ENCODE measurements at places on chromosomes 6 and 20. TPM values are rescaled to one million over a fixed set of nuclear protein-coding genes. Genes with fewer than 3 reads are reported as not detected.

DNA sequence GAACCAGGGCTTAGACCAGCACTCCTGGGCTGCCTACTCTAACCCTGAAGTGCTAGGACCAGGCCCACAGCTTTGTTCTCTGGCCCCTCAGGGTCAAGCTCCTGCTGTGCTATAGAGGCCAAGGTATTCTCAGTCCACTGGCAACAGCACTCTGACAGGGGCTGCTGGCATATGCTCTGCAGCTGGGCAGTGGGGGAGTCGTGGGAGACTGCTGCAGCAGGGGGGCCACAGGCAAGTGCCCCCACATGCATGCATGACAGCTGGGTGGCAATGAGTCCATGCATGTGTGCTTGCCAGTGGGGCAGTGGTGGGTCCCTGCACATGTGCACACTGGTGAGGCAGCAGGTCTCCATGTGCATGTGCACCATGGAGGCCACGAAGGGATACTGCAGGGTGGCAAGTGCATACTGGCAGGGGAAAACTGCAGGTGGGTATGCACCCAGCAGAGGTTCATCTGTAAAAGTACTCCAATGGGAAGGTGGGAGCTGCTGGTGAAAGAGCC lies 364.9 kb upstream of the IRAK1BP1 start:
- no peak for DNase-seq

- DNase-seq, result no peak
Observed at GRCh38 chr6:131762984-131763383, 44.8 kb upstream of the ENPP1 start.

DNA sequence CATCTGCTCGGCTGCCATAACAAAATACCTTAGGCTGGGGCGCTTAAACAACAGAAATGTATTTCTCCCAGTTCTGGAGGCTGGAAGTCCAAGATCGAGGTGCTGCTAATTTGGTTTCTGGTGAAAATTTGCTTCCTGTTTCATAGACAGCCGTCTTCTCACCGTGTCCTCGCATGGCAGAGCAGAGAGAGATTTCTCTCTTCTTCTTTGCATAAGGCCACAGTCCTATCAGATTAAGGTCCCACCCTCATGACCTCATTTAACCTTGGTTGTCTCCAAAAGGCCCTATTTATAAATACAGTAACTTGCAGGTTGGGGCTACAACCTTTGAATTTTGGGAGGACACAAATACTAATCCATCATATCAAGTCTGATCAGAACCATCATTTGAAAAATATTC lies 544.3 kb downstream of the KIF16B start:
- no peak for DNase-seq

PXT1 gene
- total RNA-seq, result not detected

- DNase-seq, result peak; percentile 81
Observed at GRCh38 chr6:43608310-43608763, 20.7 kb downstream of the GTPBP2 start.

MAP3K5 gene
- total RNA-seq, result 4.0 TPM

GRCh38 chr6:125913864-125914351 lies 42.7 kb upstream of the HINT3 start:
- DNase-seq, result no peak

DNA sequence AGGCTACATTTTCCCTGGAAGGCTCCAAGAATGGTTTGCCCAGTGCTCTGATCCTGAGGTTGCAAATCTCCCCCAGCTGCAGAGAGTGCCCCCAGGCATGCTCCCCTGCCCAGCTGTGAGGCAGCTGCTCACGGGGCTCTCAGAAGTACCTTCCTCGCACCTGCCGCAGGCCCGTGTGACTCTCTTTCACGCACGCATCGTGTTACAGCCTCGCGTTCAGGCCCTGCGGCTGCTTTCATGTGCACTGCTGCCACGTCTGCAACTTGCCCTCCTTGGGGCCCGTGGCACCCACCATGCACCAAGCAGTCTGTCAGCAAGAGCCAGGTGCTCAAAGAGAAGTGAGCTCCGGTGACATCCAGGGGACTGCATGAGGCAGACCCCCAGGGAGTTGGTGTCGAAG lies 28.6 kb upstream of the SPO11 start:
- DNase-seq, result no peak

GHRH gene
- total RNA-seq, result 17.2 TPM

ARMC2 gene
- total RNA-seq, result 16.2 TPM

- no peak for DNase-seq
Observed at GRCh38 chr6:50843842-50844241, 25.2 kb downstream of the TFAP2B start.

FAM217A gene
- not detected for total RNA-seq

HLA-G gene
- 0.18 TPM for total RNA-seq

DNA sequence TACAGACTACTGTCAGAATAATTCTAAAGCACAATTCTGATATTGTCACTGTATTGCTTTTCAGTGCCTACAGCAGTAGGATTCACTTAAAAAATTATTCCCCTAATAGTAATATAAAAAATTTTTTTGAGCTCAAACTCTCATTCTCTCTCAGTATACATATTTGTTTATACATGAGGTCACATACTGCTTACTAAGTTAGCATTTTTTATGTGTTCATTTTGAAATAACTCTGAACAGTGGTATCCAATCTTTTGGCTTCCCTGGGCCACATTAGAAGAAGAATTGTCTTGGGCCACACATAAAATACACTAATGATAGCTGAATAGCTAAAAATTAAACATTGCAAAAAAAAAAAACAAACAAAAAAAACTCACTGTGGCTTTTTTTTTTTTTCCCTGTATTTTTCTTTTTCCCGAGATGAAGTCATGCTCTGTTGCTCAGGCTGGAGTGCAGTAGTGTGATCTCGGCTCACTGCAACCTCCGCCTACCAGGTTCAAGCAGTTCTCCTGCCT lies 38.6 kb downstream of the ASXL1 start:
- DNase-seq, result no peak

GRCh38 chr6:127453845-127454619 lies 5.2 kb downstream of the KIAA0408 start:
- no peak for DNase-seq

GRCh38 chr6:150813319-150813992 lies 52.0 kb upstream of the MTHFD1L start:
- no peak for DNase-seq

ABHD16B gene
- total RNA-seq, result not detected

HFE gene
- 13.2 TPM for total RNA-seq

DNA sequence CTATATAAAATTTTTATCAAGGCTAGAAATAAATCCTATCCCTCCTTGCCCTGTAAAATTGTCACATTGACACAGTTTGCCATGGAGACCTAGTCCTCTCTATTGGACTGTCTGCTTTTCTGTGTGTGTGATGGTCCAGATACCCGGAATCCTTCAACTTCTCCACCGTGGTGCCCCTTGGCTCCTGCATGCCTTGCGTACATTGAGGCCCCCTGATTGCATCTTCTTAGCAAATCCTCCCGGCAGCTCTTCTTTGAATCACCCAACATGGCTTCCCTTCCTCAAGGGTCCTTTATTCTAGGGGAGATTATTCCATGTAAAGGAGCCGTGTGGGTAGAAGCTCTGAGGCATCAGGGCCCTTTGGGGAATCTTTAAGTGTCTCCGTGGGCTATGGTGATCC lies 219.5 kb downstream of the CDC5L start:
- DNase-seq, result no peak

GPRC6A gene
- total RNA-seq, result not detected

DNA sequence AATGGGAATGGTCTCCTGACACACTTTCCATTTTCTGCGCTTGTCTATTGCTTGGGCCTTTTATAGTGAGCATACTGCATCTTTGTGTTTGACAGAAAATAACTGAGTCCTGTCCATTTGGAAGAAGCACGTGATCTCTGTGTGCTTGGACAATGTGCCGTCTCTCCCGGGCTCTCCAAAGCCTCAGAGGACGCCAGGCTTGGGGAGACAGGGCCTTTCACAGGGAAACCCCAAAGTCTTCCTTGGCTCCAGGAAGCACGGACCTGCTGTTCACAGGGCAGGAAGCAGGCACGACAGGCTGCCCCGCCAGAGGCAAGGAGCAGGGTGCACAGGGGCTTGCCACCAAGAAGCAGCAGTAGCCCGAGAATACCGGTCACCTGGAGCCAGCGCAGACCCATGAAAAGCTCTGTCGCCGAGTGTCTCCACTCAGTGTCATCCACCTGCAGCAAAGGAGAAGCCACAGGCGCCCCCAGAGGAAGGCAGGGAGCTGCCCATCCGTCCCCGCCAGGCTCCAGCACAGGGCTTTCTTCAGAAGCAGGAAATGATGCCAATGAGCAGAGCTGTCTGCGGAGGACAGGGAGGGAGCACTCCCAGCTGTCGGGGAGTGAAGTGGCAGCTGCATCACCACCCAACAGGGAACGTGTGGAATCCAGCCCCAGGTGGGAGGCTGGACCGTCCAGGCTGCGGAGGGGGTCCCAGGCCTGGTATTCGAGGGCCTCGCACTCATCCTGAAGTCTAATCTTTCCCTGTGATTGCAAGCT lies 135.1 kb downstream of the AGPAT4 start:
- no peak for DNase-seq

SIRPB2 gene
- 4.9 TPM for total RNA-seq

DNA sequence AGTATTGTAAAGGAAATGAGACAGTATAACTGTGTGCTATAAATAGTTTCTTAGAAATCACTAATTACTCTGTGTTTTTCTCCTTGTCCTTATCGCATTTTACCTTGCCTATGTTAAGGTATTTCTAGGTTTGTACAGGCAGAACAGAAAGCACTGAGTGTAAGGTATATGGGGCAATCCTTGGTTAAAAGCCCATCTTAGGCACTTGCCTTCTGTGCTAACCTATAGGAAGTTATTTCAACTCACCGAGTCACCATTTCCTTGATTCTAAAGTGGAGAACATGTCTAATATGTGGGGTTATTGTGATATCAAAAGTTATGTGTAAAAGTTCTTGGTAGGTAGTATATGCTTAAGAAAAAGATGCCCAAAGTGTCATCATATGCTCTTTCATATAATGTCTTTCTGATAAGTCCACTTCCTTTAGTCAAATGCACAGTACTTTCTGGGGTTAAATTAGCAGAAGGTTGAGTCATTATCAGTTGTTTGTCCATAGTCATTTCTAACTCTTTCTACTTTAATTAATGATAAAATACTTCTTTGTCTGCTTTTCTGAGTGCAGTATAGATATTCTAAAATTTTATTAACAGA lies 276.4 kb downstream of the UTRN start:
- DNase-seq, result no peak

- no peak for DNase-seq
Observed at GRCh38 chr6:152401978-152402377, 235.2 kb downstream of the SYNE1 start.

GRCh38 chr20:46420878-46421277 lies 14.5 kb upstream of the ELMO2 start:
- no peak for DNase-seq

GRCh38 chr20:2169456-2170088 lies 67.9 kb downstream of the STK35 start:
- no peak for DNase-seq

DDX39B gene
- total RNA-seq, result 196 TPM

DNA sequence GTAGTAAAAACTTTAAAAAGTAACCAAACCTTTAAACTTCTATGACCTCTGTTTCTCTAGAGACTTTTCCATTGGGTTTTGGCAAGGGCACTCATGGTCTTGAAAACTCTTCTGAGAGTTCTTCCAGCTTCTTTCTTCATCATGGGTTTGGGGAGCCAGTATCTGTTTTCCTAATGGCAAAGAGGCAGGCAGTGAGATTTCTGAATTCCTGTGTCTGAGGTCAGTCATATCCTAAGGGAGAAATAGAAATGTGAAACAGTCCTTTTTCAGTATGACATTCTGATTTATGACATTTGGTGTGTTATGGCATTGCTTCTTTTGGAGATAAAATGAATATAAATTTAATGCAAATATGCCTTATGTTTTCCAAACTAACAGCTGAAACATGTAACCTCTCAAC lies 518.5 kb upstream of the MARCKS start:
- no peak for DNase-seq

GRCh38 chr6:47278545-47278944 lies 31.2 kb downstream of the TNFRSF21 start:
- no peak for DNase-seq

GRCh38 chr20:24503352-24503931 lies 34.0 kb downstream of the SYNDIG1 start:
- peak; percentile 45 for DNase-seq

DNA sequence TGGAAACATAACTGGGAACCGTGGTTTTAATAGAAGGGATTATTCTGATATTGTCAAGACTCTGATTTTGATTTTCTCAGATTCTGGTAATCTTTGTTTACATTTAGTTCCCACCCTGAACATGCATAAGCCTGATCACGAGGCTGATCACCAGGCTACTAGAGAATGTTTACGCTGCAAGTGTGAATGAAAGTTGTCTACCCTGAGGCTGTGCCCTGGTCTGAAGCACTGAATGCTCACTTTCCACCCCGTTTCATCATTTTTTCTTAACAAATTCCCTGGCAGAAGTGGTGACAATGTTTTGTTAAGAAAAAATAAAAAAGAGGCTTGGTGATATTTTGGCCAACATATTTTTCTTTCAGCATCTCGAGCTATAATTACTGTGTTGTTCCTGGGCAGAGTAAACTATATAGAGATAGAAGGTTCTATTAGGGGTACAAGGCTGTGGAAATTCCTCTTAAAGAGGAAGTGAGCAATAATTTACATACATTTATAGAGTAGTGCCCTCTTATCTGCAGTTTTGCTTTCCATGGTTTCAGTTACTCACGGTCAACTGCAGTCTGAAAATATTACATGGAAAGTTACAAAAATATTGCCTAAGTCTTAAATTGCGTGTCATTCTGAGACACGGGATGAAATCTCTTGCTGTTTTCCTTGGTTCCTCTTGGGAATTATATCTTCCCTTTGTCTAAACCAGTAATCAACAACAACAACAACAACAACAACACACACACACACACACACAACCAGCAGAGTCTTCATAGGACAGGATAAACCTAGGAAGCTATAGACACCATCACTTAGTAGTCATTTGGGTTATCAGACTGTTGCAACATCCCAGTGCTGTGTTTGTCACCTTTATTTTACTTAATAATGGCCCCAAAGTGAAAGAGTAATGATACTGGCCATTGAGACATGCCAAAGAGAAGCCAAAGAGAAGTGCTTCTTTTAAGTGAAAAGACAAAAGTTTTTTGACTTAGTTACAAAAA lies 566.6 kb upstream of the CITED2 start:
- no peak for DNase-seq

DNA sequence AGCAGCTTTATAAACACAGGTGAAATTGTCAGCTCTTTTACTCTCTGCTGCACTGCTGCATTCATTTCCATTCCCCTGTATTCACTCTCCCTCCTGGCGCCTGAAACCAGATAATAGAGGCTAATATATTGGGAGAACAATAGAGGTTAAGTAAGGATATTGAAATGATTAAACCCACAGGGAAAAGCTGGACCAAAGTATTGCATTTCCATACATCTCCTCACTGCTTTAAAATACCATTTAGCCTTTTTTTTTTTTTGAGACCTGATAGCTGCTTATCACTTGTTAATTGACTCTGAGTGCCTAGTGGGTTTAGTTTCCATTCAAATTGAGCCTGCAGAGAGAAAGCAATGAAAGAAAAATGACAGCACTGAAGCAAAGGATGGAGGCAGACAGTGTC lies 540.5 kb upstream of the IMPG1 start:
- DNase-seq, result no peak

GRCh38 chr20:53582574-53583351 lies 10.9 kb downstream of the ZNF217 start:
- DNase-seq, result peak; percentile 34

GRCh38 chr20:363319-364078 lies 16.6 kb downstream of the NRSN2 start:
- no peak for DNase-seq

FOXA2 gene
- not detected for total RNA-seq

- peak; percentile 94 for DNase-seq
Observed at GRCh38 chr20:57748601-57749130, 38.9 kb upstream of the PMEPA1 start.

GRCh38 chr6:6975459-6976111 lies 132.2 kb upstream of the RREB1 start:
- no peak for DNase-seq
